HT-29 (cell line): ENCODE measurements at places on chromosomes 16 and 17. TPM values are rescaled to one million over a fixed set of nuclear protein-coding genes. Genes with fewer than 3 reads are reported as not detected.

GRCh38 chr17:80611816-80612215 is 67.2 kb downstream of the RPTOR start:
- DNase-seq: no peak

DNA sequence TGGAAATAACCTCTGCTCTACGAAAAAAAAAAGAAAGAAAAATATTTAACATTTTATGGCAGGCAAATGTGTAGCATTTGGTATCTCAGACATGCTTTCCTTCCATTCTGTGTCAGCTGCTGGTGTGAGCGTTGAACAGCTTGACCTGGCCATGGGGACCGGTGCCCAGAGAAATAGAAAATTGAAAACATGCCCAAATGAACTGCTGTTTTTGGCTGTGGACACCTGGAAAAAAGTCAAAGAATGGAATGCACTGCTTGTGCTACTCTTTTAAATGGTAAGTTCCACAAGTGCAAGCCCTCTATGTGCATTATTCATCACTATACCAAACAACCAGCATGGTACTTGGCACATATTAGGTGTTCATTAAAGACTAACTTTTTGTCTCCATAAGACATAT is 127.2 kb downstream of the CDH8 start:
- DNase-seq: no peak

DNA sequence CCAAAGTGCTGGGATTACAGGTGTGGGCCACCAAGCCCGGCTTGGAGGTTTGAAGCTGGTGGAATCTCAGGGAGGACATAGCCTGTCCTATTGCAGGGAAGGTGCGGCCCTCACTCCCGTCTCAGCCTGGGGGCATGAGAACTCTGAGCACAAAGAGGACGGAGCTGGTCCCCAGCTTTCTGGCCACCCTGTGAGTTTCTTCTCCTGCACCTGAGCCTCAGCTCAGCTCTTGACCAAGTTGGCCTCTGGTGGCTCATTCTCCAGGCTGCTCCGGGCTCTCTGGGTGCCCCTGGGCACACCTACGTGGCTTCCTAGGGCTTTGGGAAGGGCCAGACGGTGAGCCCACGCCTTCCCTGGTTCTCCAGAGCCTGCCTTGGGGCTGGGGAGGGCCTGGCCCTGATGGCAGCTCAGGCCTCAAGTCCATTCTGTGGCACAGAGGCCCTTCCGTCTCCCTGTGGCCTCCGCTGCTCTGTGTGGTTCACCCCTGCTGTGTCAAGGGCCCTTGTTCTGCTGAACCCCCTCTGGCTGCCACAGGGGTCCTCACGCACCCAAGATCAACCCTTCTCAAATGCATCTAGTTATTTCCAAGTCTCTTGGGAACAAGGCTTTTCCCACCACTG is 6.9 kb upstream of the FASN start:
- no peak for DNase-seq

GRCh38 chr16:88437367-88437964 is 15.6 kb upstream of the ZFPM1 start:
- DNase-seq: peak; percentile 68

Gene SCGB1C2
- total RNA-seq: not detected in 2 replicates

Gene QRICH2
- 0.05 and 0.18 TPM in 2 replicates for total RNA-seq

- no peak for DNase-seq
Observed at GRCh38 chr16:86651823-86652222, 73.5 kb downstream of the FOXL1 start.

DNA sequence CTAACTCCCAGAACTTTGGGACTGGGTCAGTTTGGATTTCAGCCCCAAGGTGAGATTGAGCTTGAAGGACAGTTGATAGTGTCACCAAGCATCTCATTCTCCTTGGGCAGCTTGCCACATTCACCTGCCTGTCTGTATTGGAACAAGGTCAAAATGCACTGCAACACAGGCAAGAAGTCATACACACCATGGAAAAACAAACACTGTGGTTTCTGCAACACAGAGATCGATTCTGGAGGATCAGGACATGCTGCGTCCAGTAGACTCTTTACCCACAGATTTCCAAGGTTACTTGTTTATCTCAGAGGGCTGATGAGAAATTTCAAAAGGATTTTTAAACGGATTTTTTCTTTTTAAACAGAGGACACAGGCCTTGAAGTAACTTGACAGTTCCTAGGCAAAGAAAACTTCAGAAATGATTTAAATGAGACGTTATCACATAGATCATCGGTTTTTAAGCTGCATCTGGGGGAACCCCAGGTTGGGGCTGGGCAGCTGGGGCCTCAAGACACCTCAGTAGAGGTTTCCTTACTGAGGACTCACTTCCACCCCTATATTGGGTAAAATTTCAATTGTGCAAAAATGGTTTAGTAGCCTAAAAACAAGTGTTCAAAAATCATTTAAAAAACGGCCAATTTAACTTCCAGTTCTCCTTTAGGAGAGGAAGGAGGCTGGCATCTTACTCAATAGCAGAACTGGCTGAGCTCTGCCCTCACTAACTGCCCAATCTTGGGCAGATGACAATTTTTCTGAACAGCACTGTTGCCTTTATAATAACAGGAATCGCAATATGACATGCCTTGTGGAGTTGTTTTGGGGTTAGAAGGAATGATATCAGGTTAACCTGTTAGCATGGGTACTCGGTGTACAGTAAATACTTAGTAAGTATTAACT is 299.3 kb downstream of the XYLT1 start:
- no peak for DNase-seq

- DNase-seq: no peak
Observed at GRCh38 chr17:16925461-16926060, 46.4 kb downstream of the TNFRSF13B start.

Gene MT2A
- total RNA-seq: 44.1 and 51.4 TPM in 2 replicates

Gene CCL4
- total RNA-seq: not detected in 2 replicates

DNA sequence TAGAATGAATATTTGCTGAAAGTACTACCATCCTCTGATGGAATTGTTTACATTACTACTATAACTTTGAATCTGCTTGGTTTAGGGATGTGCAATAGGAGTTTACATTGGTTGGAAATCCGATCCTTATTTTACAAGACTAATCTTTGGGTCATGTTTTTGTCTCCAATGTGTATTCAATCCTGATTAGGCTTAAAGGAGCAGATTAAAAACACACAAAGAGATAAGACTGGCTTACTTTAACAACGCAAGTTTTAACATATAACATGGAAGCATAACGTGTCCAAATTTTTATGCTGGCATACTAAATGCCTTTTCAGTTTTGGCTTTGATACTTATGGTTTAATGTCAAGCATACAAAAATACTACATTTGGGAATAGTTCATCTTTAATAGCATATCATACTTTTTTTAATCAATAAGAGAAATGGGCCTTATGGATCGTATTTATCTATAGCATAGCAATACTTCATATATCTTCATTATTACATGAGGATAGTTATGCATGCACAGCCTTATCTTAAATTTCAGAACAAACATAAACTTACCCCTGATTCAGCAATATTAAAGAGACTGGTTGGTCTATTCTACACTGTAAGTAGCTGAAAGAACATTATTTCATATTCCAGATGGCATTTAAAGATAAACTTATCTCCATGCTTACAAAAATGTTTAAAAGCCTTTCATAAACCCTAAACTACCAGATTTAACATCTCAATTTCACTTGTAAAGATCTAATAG is 69.9 kb upstream of the NACA2 start:
- DNase-seq: no peak

GRCh38 chr16:50282955-50283631 is 16.7 kb downstream of the ADCY7 start:
- DNase-seq: no peak

Gene EFCAB5
- total RNA-seq: 0.51 TPM in 1 of 2 replicates, not detected in the other

Gene HOXB8
- 51.0 and 52.7 TPM in 2 replicates for total RNA-seq

Gene OR1A1
- total RNA-seq: not detected in 2 replicates

DNA sequence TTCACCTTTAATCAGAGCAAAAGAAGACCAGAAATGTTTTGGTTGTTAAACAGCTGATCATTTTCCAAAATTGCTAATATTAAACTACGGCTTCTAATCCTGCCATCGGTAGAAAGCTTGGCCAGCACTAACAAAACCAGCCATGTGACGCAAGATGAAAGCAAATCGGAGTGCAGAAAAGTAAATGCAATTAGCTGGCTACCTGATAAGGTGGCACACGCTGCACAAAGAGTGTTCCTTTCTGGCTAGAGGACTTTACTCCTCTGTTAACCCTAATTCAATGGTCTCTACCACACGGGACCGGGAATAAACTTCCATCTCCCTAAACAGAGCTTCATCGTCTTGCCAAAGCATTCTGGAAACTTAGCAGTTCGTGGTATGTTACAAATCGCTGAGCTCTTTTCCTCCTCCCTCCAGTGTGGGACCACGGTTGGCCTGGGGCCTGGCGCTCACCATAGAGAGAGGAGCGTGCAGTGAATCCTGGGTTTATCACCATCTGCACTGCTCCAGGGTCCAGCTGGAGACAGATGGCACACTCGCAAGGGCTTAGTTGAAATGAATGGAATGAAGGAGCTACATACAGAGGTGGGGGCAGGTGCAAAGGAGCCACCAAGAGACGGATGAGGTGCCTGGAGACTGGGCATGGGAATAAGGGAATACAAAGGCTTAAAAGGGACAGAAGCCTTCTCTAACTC is 10.1 kb upstream of the COG1 start:
- no peak for DNase-seq

Gene HSF5
- not detected in 2 replicates for total RNA-seq

DNA sequence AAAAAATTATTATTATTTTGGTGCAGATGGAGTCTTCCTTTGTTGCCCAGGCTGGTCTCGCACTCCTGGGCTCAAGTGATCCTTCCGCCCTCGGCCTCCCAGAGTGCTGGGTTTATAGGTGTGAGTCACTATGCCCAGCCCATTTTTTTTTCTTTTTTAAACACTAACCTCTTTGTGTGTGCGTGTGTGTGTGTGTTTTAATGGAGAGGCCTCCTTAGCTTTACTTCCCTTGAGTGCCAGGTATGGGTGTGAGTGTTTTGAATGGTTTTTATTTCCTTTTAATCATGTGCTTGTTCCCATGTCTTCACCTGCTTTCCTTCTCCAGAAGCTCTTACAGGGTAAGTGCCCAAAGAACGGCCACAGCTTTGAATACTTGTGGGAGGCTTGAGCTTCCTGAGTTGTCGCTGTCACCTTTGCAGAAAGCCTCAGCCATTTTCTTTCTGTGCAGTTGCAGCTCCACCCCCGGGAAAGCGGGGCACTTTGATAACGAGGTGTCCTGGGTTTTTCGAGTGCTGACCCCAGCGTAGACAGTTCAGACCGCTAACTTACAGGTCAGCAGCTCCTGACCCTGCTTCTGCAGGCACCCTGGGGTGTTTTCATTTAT is 22.6 kb downstream of the AKAP1 start:
- DNase-seq: peak; percentile 92

DNA sequence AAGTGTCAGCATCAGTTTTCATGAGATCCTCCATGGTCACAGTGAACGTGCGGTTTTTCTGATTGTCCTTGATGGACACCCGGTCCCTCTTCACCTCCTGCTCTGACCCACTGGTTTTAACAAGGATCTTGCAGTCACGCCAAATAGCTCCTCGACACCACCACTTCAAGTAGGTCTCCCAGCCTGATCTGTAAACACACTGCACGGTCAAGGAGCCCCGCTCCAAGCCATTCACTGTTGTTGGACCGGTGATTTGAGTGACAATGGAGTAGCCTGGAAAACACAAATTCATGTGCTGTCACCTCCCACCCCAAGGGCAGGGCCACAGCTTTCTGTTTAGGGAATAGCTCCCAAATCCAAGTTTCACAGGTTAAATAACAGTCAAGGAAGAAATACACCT is 8.2 kb downstream of the CD300LF start:
- no peak for DNase-seq

- DNase-seq: no peak
Observed at GRCh38 chr16:24668481-24669061, 60.9 kb upstream of the TNRC6A start.

DNA sequence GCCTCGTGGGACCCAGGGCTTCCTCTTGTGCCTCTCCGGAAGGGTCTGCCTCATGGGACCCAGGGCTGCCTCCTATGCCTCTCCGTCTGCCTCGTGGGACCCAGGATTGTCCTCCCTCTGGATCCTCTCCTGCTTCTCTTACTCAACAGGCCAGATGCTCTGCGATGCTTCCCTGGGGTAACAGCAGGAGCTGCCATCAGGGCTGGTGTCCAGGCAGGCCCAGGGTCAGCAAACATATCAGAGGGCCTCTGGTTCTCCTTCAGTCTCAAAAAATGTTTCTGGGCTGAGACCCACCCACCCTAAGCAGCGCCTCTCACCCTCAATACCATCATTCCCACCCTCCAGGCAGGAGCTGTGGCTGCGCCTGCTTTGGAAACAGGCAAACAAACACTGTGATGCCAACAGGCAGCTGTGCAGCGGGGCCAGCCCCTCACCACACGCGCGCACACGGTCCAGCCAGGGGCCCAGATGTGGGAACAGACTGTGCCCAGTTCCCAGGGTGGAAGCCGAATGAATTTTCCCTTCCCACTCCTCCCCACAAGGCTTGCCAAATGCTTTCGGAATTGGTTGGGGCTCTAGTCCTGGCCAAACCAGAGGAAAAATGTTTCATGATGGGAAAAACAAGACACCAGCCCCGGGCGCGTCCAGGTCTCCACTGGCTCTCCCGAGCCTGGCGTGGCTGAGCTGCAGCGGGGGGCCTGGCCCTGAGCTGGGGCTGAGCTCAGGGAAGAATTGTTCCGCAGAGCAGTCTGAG is 11.3 kb downstream of the TIMM22 start:
- no peak for DNase-seq

Gene CCL7
- total RNA-seq: not detected in 2 replicates

- DNase-seq: no peak
Observed at GRCh38 chr17:57284984-57285646, 28.8 kb downstream of the MSI2 start.

- peak; percentile 50 for DNase-seq
Observed at GRCh38 chr16:526181-527014, 1.1 kb upstream of the CAPN15 start.

DNA sequence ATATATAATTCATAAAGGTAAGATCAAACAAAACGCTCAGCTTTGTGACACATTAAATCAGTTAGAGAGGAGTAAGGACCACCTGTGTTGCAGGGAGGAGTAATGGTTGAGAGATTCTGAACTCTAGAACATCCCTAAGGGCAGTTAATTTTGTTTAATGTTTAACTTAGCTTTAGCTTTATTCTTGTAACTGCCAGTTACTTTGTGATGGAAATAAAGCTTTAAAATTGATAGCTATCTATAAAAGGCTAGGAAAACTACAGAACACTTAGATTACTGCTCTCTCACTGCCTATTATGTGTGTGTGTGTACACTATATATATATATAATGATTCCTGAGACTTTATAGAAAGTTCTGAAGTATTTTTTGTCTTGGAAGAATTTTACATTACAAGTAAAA is 37.8 kb downstream of the PTRH2 start:
- DNase-seq: no peak

Gene ACSM2B
- total RNA-seq: not detected in 2 replicates

DNA sequence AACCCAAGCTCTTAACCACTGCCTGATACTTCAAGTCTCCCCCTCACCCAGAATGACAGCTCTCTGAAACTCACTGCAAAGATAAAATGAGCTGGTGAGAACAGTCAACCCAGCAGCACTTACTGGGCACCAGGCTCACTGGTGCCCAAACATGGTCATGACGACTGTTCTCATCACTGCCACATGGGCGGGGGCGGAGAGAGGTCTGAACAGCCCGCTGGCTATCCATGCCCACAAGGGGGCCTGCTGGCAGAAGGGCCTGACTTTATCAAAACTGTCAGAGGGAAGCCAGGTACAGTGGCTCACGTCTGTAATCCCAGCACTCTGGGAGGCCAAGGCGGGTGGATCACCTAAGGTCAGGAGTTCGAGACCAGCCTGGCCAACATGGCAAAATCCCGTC is 4.0 kb downstream of the MYBBP1A start:
- DNase-seq: peak; percentile 19

- DNase-seq: no peak
Observed at GRCh38 chr17:79792984-79793923, 3.6 kb downstream of the CBX8 start.

GRCh38 chr17:57080718-57081117 is 4.3 kb upstream of the AKAP1 start:
- DNase-seq: no peak

- peak; percentile 65 for DNase-seq
Observed at GRCh38 chr17:50626037-50626574, 8.6 kb upstream of the ABCC3 start.

Gene EVPLL
- 0.13 and 0.52 TPM in 2 replicates for total RNA-seq
